Upper lobe of left lung (tissue), 6 donors: ENCODE measurements at places on chromosomes 3 and 15. TPM values are rescaled to one million over a fixed set of nuclear protein-coding genes. Genes with fewer than 3 reads are reported as not detected.

Gene THAP10
- 2.0 TPM for total RNA-seq

DNA sequence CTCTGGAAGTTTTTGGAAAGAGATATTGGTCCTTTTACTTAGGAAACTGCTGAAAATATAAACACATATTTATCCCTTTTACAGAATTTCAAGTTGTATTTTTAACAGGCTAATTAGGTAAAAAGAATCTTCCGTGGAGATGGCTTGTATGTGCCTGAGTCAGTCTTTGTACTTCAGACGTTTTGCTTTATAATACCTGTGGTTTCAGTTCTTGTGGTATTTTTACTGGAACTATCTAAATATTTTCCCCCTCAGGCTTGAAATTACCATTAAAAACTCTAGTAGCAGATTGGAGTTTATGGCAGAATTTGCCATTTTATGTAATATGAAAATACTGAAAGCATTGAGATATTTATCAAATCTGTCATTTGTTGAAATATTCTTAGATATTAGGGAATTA lies 151.6 kb upstream of the CGNL1 start:
- H3K27me3 ChIP-seq, result no peaks in the 10 kb centered on the region
- DNase-seq, result no peak

GRCh38 chr3:108099679-108100428 lies 9.0 kb upstream of the CD47 start:
- DNase-seq, result peak; percentile 61
- peaks cover 11% of the 10 kb centered on the region for H3K4me1 ChIP-seq
- H3K36me3 ChIP-seq, result no peaks in the 10 kb centered on the region
- H3K27me3 ChIP-seq, result no peaks in the 10 kb centered on the region
- peak overlapping the region; percentile 35 for H3K27ac ChIP-seq

DNA sequence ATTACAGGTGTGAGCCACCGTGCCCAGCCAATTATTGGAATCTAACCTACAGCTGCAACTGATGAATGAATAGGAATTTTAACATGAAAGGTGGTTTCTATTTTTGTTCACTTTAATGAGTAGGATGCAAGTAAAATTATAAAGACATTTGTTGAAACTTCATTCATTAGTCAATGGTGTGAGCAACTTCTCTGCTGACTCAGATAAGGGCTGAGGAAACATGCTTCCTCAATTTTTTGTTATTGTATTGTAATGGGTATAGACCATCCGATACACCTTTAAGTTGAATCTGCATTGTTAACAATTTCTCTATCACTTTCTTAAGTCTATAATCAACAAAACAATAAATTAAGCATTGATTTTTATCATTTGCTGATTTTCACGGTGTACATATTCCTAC lies 127.8 kb downstream of the STAG1 start:
- no peaks in the 10 kb centered on the region for H3K36me3 ChIP-seq
- H3K27ac ChIP-seq, result peak overlapping the region; percentile 17
- peaks cover 16% of the 10 kb centered on the region for H3K4me1 ChIP-seq
- H3K4me3 ChIP-seq, result no peak overlapping the region
- H3K27me3 ChIP-seq, result no peaks in the 10 kb centered on the region

- no peaks in the 10 kb centered on the region for H3K36me3 ChIP-seq
- no peak overlapping the region for H3K4me3 ChIP-seq
- no peak for DNase-seq
These were observed 545.4 kb upstream of the IL12A start for GRCh38 chr3:159443266-159443665.
